ENCODE measurements at places on chromosomes 5 and 9. TPM values are rescaled to one million over a fixed set of nuclear protein-coding genes. Genes with fewer than 3 reads are reported as not detected.

DNA sequence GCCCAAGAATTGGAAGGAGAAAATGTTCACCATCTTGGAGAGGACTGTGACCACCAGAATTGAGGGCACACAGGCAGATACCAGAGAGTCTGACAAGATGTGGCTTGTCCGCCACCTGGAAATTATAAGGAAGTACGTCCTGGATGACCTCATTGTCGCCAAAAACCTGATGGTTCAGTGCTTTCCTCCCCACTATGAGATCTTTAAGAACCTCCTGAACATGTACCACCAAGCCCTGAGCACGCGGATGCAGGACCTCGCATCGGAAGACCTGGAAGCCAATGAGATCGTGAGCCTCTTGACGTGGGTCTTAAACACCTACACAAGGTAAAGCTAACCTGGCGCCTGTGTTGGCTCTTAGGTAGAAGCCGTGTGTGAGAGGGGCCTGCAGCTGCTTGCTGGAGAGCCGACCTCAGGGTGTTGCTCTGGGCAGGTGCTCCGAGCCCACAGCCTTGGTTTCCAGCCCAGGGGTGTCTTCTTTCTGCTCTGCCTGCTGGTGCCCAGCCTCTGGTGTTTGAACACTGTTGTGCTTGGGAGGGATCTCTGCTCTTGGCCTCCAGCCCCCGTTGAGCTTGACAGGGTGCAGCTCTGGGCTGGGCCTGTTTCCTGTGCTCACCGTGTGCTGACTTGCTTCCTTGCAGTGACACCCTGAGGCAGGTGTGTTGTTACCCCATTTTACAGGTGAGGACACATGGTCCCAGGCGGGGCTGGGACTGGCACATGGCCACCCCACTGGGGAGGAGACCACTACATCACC is 10.9 kb downstream of the EXOC3 start:
- H3K27me3 ChIP-seq = no peaks in the 10 kb centered on the region
- no peak overlapping the region for H3K4me3 ChIP-seq
- no peak for DNase-seq
- H3K27ac ChIP-seq = no peak overlapping the region
- peaks cover 4% of the 10 kb centered on the region for H3K36me3 ChIP-seq

The RMI1 gene
- 3.7 TPM for total RNA-seq

- peaks cover 39% of the 10 kb centered on the region for H3K4me1 ChIP-seq
- no peak overlapping the region for H3K27ac ChIP-seq
- no peak for DNase-seq
Observed at GRCh38 chr5:157554179-157555036, 21.2 kb downstream of the ADAM19 start.

DNA sequence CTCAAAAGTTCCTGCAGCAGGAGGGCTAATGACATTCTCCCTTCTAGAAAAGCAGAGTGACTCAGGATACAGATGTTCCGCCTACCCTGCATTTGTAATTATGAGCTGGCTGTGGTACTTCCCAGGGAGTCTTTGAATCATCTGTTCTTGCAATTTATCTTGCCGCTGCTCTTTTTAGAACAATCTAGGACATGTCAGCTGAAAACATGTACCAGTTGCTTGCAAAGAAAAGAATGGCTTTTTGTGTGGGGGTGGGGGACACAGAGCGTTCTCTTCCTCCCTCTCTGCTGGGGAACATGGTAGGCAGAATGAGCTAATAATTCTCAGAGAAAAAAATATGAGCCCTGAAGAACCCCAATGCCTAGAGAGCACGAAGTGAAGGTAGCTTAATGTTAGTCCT is 51.7 kb upstream of the TUT7 start:
- DNase-seq = peak; percentile 38
- H3K27ac ChIP-seq = peak overlapping the region; percentile 74
- H3K36me3 ChIP-seq = no peaks in the 10 kb centered on the region
- no peaks in the 10 kb centered on the region for H3K27me3 ChIP-seq
- H3K4me3 ChIP-seq = no peak overlapping the region

DNA sequence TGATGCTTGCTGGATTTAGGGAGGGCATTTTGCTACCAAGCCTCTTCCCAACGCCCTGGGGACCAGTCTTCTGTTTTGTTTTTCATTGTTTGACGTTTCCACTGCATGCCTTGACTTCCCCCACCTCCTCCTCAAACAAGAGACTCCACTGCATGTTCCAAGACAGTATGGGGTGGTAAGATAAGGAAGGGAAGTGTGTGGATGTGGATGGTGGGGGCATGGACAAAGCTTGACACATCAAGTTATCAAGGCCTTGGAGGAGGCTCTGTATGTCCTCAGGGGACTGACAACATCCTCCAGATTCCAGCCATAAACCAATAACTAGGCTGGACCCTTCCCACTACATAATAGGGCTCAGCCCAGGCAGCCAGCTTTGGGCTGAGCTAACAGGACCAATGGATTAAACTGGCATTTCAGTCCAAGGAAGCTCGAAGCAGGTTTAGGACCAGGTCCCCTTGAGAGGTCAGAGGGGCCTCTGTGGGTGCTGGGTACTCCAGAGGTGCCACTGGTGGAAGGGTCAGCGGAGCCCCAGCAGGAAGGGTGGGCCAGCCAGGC is 23.0 kb downstream of the PCDHGC5 start:
- H3K4me3 ChIP-seq = no peak overlapping the region
- H3K27ac ChIP-seq = peak overlapping the region; percentile 91
- H3K36me3 ChIP-seq = no peaks in the 10 kb centered on the region
- peaks cover 72% of the 10 kb centered on the region for H3K4me1 ChIP-seq
